ENCODE measurements at places on chromosomes 16 and 17.

DNA sequence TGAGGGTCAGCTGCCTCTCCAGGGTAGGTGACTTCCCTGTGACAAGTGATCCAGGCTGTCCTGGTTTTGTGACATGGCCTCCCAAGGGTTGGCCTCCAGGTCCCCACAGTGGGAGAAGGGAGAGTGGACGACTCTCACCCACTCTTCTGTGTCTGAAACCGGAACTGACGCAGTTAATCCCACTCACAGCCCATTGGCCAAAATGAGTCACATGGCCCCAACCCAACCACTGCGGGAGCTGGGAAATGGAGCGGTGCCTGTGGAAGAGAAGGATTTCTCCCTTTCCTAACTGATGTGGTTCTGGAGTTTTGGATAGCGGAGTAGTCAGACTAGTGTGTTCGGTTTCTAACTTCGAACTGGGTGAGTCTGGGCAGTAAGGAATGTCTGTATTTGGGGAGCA lies 79.4 kb downstream of the ABCC6 start:
- DNase-seq, result no peak

GRCh38 chr16:23694644-23695373 lies 16.1 kb downstream of the PLK1 start:
- DNase-seq, result no peak

- DNase-seq, result no peak
These were observed 1.8 kb upstream of the CDC42EP4 start for GRCh38 chr17:73313526-73314127.

GRCh38 chr17:55433029-55433628 lies 11.5 kb upstream of the MMD start:
- no peak for DNase-seq

DNA sequence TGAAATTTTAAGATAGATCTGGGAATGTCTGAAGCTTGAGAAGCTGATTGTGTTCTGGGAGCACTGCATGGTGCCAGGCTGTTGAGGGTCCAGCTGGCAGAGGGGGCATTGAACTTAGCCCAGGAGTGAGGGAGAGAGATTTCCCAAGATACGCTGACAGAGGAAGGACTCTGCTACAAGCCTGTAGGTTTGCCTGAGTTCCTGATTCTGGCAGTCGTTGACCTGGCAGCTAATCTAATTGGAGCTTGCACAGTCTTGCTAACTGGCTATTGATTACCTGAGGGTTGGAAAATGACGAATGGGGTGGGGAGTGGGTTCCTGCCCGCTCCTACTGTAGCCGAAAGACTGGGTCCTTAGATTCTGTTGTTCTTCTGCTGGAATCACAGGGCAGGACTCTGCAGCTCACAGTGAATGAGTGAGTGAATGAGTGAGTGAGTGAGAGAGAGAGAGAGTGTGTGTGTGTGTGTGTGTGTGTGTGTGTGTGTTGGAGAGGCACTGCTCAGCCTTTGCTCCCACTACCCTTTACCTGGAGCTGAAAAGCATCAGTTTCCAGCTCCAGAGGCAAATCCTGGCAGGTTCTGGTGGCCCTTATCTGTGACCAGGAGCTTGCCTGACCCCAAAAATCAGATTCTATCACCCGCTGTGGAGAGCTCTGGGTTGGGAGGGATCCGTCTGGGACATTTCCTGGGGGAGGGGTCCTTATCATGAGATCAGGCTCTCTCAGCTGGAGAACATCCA lies 16.7 kb downstream of the CTRL start:
- no peak for DNase-seq

DNA sequence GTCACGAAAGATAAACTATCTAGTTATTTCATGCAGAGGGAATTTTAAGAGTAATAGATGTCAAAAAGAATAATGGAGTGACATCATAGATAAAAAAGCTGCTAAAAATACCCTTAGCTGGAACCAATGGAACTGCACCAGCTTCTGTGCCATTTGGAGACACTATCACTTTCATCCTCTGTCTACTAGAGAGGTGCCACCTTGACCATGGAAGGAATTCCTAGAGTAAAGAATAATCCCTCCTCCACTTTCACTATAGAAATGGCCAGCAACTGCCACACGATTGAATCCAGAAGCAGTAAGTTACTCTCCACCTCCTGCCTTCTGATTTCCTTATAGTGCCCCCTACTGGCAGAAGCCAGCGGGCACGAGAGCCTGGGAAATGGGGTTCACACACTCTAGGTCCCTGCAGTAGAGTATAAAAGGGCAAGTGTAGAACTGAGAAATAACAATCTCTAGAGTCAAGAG lies 2.8 kb upstream of the ALDH3A2 start:
- DNase-seq, result peak; percentile 43

DNA sequence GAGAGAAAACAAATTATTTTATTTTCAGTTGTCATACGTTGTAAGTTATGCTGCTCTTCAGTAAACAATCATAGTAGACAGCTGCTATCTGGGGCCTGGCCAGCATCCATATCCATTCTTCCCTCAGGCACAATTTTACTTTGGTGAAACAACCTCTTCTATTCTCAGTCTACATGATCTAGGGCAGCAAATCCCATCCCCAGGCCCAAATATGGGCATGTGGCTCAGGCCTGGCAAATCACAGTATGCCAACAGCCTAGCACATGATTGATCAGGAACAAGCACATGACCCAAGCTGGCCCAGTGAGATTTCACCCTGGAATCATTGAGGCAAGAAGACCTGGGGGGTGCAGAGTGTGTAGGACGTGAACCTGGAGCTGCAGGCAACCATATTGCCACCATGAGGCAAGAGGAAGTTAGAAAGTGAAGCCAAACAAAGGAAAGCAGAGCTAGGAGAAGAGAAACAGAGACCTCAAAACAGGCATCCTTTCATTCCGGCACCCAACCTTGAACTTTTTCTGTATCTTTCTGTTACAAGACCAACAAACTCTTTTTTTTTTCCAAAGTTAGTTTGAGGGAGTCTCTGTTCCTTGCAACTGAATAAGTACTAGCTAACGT lies 10.3 kb upstream of the ABCC12 start:
- no peak for DNase-seq

All from stimulated activated CD4-positive, alpha-beta T cell treated with anti-CD3 and anti-CD28 coated beads, Interleukin-4, amount 100 ng/mL, for 48 hours (primary cell).